ENCODE measurements at places on chromosomes 4 and X. TPM values are rescaled to one million over a fixed set of nuclear protein-coding genes. Genes with fewer than 3 reads are reported as not detected.

- no peak for DNase-seq
Observed at GRCh38 chr4:85955620-85956292, 404.1 kb downstream of the MAPK10 start.

GRCh38 chr4:182235021-182235795, 8.0 kb upstream of the TENM3 start:
- DNase-seq = no peak

DNA sequence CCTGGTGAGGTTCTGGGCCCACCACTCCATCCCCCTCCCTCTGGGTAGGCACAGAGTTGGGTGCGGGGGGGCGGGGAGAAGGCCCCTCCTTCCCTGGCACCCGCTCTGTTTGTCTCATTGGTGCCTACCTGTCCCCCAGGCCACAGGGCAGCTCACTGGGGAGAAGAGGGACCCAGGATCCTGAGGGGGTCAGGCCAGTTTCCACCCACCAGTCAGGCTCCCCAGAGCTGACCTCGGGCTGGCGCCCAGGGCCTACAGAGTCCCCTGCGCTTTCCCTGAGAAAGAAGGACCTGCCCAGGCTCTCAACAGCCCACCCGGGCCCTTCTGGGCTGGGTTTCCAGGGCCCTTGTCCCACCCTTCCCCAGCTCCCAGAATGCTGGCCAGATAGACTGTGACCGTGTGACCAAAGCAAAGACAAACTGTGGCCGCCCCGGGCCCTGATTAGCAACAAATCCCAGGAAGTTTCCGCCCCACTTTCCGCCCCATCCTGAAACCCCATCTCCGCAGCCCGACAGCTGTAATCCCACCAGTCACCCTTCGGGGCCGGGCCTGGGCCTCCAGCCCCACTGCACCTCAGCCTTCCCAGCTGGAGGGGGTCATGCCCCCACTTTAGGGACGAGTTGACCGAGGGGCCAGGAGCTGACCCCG, 33.8 kb upstream of the FGFR3 start:
- DNase-seq = no peak

- no peak for DNase-seq
Observed at GRCh38 chrX:48683411-48683982, at the start of gene WAS. TSS of gene WAS (plus strand) at chrX:48683799. CDS start at chrX:48683854, 55 bp downstream.

The PHKA1 gene
- 6.8 TPM for polyA plus RNA-seq

GRCh38 chr4:80266902-80267380, 477 bp downstream of the FGF5 start:
- DNase-seq = no peak

GRCh38 chrX:122943918-122944317, 240.2 kb upstream of the GRIA3 start:
- no peak for DNase-seq

The MAGEA3 gene
- polyA plus RNA-seq = not detected

Measured in HepG2 (cell line).